Sigmoid colon (tissue), 7 donors: ENCODE measurements at places on chromosomes 13 and 19. TPM values are rescaled to one million over a fixed set of nuclear protein-coding genes. Genes with fewer than 3 reads are reported as not detected.

The WDR87 gene
- not detected for total RNA-seq

The CEACAM20 gene
- total RNA-seq, result not detected

The ZNF30 gene
- 3.9 TPM for total RNA-seq

The TUBB4A gene
- total RNA-seq, result 6.1 TPM

DNA sequence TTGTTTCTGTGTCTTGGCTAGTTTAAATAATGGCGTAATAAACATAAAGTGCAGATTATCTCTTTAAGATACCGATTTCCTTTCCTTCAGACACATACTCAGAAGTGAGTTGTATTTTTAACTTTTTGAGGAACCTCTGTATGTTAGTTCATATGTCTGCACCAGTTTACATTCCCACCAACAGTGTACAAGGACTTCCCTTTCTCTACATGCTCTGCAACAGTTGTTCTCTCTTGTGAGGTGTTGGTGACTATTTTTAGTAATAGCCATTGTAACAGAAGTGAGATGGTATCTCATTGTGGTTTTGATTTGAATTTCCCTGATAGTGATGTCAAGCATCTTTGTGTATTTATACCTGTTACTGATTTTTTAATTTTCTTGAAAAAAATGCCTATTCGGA, 418.6 kb downstream of the UQCRFS1 start:
- no peak overlapping the region for H3K27ac ChIP-seq
- no peak overlapping the region for H3K4me3 ChIP-seq
- DNase-seq, result no peak
- peaks cover 14% of the 10 kb centered on the region for H3K27me3 ChIP-seq
- no peaks in the 10 kb centered on the region for H3K4me1 ChIP-seq

DNA sequence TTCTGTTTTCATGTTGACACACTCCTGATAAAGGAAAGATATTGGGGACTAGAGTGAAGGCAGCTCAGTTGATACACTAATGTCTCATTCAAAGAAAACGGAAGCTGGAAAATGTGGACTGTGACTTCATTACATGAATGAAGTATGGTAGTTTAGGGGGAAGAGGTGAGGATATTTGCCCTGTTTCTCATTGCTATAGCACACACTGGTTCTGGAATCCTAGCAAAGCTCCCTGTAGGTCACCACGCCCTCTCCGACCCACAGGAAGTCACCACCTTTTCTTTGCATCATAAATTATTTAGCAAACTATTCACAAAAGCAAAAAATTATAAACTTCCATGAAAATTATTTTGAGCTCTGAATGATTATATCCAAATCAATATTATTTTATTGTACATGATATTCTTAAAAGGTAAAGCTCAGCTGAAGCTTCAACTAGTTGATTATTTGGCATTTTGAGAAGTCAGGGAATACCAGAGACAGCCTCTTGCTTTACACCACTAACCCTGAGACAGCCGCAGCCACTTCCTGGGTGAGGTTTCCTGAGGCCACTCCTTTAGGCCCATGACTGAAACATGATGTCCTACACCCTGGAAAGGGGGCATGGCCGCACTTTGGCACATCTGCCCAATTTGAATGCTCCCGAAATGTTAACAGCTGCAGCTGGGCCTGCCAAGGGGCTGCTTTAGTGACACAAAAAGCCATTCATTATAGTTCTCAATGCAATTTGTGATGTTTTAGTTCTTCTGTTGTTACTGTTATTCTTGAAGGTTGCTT, 50.0 kb upstream of the WDFY2 start:
- peaks cover 11% of the 10 kb centered on the region for H3K4me1 ChIP-seq
- no peak for DNase-seq
- H3K27me3 ChIP-seq, result no peaks in the 10 kb centered on the region

- no peaks in the 10 kb centered on the region for H3K36me3 ChIP-seq
- H3K4me1 ChIP-seq, result no peaks in the 10 kb centered on the region
- no peak for DNase-seq
- no peaks in the 10 kb centered on the region for H3K27me3 ChIP-seq
These were observed 15.5 kb upstream of the SERPINE3 start for GRCh38 chr13:51323824-51324511.

The RASAL3 gene
- total RNA-seq, result 1.5 TPM
